ENCODE measurements at places on chromosomes 1 and 21.

DNA sequence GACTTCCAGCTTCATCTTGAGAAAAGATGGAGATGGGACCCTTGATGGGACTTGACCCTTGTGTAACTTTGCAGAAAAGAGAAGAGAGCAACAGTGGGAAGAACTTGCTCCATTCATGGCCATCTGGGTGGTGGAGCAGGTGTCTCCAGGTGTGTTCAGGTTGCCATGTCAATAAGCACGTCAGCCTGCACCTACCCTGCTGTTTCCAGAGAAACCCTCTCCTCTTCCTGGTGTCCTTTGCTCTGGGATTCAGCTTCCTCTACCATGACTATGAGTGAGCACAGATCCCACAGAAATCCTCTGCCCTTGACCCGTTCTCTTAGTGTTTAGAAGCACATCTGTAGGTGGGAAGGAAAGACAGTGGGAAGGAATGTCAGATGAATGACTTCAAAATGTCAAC, 21.8 kb upstream of the OTUD3 start:
- no peak for DNase-seq

GRCh38 chr1:76909311-76909710, 42.0 kb downstream of the ST6GALNAC5 start:
- no peak for DNase-seq

GRCh38 chr1:184114818-184115398, 63.4 kb downstream of the TSEN15 start:
- no peak for DNase-seq

GRCh38 chr1:201724039-201724765, 104.8 kb upstream of the IPO9 start:
- no peak for DNase-seq

GRCh38 chr1:21901473-21901847, 35.6 kb downstream of the HSPG2 start:
- no peak for DNase-seq

DNA sequence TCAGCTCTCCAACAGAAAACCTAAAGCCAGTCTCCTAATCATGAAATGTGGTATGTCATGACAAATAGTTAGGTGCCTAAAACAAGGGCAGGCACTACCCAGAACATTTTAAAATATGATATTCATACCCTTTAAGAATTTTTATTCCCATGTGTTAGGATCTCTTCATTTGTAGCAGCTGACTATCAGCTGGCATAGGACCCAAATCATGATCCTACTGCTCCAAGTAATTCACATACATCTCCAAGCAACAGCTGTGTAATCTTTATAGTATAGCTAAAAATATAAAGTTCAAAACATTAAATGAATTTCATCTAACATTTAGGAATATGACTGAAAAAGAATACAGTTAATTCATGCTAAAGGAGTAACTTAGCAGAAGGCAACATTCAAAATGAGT, 57.5 kb downstream of the ENAH start:
- no peak for DNase-seq

DNA sequence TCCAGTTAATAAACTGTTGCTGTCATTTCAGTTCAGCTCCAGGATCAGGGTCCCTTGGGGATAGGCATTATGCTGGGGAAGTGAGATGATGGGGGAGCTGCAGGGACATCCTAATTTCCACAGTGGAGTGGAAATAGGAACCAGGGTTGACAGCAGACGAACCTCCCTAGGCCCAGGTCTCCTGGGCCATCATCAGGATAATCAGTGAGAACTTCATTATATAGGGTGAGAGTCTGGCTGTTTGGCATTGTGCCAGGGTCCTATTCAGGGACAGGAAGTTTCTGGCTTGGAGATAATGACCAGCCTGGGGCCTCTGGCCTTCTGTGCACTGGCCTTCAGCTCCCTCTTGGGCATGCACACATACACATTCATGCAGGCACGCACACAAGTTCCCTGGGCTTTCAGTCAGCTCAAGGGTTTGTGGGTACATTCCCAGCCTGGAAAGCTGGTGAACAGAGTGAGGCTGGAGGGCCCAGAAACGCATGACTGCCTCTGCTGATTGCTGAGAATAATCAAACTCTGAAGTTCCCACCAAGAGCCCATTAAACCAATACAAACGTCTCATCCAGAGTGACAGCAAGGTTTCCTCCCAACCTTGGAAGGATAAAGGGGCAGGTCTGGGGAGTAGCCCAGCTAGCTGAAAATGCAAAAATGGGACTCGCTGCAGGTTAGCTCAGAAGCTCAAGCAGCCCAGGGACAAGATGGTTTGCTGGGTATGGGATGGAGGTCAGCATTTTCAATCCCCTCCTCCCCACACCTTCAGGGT, 13.9 kb upstream of the LRIG2 start:
- no peak for DNase-seq

- DNase-seq = no peak
Observed at GRCh38 chr21:40402884-40403582, 443.9 kb downstream of the DSCAM start.

DNA sequence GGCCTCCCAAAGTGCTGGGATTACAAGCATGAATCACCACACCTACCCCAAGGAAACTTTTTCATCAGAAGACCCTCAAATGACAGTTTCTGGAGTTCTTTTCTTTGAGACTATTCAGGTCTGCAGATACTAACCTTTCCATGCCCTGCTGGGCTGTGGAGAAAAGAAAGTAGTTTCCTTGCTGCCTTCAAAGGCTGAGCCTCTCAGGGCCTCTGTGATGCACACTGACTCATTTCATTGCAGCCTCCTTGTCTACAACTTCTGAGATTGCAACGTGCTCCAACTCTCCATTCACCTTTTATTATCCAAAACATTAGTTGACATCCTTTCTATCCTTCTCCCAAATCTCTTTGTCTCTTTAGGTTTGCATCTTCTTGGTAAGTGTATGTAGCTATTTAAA, 8.8 kb upstream of the SAMSN1 start:
- peak; percentile 52 for DNase-seq

DNA sequence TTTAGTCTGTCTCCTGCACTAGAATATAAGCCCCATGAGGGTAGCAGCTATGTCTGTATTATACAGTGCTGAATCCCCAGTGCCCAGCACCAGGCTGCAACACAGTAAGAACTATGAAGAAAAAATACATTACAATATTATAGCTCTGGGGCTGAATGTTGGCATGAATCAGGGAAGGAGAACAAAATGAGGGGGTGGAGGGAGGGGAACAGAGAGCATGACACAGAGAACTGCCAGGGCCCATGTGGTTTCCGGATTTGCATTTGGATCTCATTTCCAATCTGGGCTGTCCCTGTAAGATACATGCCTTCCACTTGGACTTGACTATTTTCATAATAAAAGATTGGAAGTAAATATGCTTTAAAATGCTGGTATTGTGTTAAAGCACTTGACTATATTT, 35.8 kb downstream of the C1orf198 start:
- no peak for DNase-seq

DNA sequence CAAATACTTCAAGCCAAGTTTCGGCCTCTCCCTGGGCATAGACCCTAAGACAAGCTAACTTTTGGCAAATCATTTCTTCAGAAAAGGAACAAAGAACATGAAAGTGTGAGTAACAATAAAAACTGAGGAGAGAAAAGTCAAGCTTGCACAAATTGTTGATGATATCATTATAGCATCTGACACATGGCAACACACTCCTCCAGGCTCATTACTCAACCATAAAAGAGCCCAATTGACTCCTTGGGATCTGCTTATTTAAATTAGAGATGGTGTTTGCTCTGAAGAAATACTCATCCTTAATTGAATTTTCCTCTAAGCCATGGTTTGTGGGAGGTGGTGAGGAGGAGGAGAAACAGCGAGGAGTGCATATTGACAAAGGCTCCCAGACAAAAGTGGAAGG, 54.5 kb downstream of the TNFSF4 start:
- DNase-seq = no peak

DNA sequence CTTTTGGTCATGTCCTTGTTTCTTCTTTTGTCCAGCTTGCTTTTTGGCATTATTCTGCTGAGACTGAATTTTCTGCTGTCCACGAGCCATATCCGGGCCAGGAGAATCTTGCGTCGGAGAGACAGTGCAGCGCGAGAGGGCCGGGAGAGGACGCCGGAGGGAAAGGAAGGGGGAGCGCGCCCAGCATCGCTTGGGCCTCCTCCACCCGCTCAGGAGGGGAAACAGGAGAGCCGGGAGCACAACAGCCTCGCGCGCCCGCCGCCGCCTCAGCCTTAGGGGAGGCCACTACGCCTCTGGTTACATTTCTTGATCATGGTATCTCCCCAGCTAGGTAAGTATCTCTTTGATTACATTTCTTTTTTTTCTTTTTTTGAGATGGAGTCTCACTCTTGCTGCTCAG, 7.4 kb upstream of the DEGS1 start:
- no peak for DNase-seq

- DNase-seq = no peak
Observed at GRCh38 chr1:224047538-224047937, 66.4 kb upstream of the FBXO28 start.

DNA sequence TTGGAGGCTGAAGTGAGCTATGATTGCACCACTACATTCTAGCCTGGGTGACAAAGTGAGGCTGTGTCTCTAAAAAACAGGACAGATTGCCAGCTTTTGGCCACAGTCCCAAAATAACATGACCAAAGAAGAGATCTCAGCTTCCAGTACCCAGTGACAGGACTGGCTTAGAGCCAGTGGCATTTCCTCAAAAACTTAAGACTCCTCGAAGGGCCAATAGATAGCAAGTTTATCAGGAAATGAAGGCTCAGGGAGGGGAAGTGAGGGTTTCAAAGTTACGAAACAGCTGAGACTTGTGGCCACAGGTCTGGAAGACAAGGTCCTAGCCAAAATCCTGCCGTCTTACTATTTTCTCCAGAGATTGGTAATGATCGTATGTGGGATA, 6.3 kb upstream of the TMEM39B start:
- no peak for DNase-seq

DNA sequence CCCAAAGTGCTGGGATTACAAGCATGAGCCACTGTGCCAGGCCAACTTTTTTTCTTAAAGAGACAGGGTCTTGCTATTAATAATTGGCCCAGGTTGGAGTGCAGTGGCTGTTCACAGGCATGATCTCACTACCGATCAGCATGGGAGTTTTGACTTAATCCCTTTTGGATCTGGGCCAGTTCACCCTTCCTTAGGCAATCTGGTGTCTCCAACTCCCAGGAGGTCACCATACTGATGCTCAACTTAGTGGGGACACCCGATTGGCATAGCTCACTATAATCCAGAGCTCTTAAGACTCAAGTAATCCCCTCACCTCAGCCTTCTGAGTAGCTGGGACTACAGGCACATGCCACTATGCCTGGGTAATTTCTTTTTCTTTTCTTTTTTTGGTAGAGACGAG, 64.2 kb upstream of the SCYL3 start:
- no peak for DNase-seq

GRCh38 chr1:7117399-7118281, 332.4 kb downstream of the CAMTA1 start:
- no peak for DNase-seq

DNA sequence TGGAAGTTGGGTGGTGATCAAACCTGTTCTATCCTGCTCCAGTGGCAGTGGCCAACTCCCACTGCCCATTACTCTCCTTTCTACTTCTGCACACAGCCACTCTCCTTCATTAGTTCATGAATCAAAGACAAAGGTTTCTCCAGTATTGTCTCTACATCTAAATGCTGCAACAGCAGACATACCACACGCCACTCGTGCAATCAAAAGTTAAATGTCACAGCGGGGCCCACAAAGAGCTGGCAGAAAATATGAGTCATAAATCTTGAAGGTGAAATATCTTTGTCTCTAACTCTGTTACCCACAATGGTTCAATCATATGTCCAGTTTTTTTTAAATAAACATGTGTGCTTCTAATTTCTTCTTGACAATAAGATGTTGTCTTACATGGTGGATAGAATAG, 13.3 kb downstream of the APCS start:
- DNase-seq = no peak

DNA sequence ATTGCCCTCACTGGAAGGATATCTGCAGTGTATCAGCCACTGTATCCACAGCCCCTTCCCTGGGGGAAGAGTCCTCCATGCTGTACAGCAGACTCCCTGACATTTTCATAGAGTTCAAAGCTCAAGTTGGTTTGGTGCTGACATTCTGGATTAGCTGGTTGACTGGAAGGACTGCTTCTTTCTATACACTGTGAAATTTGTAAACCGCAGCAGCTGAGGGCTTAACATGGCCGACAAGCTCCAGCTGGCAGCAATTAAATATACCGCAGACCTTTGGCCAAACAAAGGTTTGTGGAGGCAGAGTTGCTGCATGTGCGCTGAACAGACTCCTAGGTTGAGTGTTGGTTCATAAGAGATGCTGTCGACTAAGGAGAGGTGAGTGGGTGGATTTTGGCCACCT, 126.4 kb downstream of the DHRS3 start:
- no peak for DNase-seq

GRCh38 chr21:38056481-38056880, 140.2 kb upstream of the KCNJ6 start:
- DNase-seq = no peak

DNA sequence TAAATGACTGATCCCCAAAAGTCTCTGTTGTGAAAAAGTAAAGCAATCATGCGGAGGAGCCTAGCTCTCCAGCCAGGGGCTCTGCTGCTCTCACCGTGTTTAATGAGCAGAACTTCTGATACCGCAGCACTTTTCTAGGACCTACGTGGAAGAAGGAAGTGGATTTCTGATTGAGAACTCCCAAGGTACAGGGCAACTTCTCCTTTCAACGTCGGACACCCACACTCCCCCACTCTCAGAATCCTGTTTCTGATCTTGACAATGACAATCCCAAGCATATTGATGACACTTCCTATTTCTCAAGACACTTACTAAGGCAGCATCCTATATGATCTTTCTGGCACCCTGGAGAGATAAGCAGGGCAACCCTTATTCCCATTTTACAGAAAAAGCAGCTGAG, 78.4 kb downstream of the PROX1 start:
- DNase-seq = no peak

DNA sequence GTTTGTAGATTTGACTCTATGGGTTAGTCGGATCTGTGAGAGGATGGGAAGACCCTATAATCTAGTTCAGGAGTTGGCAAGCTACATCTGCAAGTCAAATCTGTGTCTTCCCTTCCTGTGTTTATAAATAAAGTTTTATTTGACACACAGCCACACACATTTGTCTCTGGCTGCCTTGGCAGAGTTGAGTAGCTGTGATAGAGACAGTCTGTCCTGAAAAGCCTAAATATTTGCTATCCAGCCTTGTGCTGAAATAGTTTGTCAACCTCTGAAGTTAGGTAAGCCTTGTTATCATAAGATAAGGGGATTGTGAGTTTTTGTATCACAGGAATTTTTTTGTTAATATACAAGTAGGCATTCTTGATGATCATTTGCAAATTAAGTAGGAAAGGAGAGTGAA, 136.8 kb downstream of the NOS1AP start:
- DNase-seq = no peak

DNA sequence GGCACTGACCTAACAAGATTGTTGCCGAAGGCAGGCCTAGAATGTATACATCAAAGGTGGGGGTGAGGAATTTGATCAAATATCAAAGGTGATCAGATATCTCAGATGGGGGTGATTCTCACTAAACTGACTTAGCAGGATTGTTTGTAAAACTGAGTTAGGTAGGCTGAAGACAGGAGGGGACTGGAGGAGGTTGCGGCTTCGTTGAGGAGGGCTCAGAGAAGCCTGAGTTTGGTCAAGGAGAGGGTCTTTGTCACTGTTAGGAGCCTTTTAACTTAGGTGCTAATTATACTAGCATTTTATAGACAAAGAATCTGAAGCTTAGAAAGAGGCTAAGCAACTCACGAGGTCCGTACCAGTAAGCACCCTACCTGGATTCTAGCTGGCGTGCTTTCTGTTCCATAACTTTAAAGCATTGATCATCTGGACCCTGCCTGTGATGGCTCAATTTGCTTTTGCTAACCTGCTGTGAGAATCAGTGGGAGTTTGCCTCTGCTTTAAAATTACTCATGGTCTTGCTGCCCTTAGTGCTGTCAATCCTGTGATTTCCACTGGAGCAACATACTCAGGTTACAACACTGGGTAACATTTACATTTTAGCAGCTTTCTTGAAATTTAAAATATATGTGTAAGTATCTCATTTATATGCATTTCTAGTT, 49.8 kb downstream of the ITSN1 start:
- no peak for DNase-seq

Data from activated CD4-positive, alpha-beta T cell treated with anti-CD3 and anti-CD28 coated beads, Interleukin-2, amount 50 U/mL, for 24 hours (primary cell).